ENCODE measurements at places on chromosomes 4 and X.

- DNase-seq = peak; percentile 28
These were observed 73.4 kb upstream of the TTC29 start for GRCh38 chr4:147019091-147019490.

DNA sequence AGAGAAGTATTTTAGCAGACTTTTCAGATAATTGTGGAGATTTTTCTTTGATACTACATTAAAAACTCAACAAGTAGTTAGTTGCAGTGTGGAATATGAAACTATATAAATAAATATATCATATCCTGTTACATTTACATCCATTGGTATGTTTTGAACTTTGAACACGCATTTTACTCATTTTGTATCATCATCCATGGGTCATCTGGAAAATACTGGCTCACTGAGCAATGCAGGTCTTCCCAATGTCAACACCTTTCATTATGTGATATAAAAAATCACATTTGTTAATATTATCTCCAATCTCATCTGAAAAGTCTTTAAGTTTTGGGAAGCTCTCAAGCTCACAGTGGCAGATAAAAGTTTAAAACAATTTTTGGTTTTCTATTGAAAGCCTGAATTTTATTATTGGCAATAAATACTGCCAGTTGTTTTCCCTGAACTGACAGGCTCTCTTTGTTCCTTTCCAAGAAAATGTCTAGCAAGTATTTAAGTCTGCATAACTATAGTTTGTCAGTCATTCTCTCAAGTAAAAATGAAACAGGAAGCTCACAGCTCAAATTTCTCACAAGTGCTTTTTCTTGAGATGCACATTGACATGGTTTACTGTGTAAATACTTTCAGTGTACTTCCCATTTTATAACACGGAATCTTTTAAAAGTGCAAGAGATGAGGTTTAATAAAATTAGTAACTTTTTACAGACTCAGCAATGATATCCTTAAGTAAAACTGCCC is 183.5 kb upstream of the GPC4 start:
- no peak for DNase-seq

GRCh38 chr4:56261027-56261426 is 126.3 kb downstream of the AASDH start:
- peak; percentile 37 for DNase-seq

DNA sequence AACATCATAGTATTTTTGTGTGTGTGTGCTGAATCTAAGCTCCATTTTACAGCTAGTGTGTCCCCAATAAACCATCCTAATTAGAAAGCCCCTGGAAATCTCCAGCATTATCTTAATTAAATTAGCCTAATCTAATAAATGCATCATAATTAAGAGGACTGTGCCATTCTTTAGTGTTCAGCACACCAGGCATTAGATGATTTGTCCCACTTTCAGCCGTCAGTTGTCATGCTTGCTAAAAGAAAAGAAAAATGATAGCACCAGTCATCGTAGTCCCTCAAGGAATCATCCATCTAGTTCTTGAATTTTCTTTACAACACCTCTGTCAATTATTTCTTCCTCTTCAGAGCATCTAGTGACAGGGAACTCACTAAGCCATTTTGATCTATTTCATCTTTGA is 155.9 kb downstream of the PALLD start:
- no peak for DNase-seq

DNA sequence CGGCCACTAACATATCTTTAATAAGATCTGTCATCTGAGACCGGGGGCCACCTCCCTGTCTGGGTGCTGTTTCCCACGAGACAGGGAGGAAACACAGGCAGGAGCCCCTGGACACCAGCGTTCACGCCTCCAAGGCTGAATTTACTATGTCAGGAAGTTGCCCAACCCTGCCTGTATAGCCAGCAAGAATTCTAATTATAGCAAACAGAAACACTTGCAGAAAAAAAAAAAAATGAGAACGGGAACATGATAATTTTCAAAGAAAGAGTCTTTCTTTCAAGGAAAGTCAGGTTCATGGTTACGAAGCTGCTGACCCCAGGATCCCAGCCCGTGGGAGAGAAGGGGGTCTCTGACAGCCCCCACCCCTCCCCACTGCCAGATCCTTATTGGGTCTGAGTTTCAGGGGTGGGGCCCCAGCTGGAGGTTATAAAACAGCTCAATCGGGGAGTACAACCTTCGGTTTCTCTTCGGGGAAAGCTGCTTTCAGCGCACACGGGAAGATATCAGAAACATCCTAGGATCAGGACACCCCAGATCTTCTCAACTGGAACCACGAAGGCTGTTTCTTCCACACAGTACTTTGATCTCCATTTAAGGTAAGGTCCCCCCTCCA is at the start of gene IL3RA:
Gene IL3RA, plus strand, starts transcription at position 455 of the 613 bp plus-strand sequence. CDS start 4,981 bp downstream, outside the sequence.
- DNase-seq = no peak

GRCh38 chrX:23118890-23119527 is 119.2 kb downstream of the DDX53 start:
- no peak for DNase-seq

DNA sequence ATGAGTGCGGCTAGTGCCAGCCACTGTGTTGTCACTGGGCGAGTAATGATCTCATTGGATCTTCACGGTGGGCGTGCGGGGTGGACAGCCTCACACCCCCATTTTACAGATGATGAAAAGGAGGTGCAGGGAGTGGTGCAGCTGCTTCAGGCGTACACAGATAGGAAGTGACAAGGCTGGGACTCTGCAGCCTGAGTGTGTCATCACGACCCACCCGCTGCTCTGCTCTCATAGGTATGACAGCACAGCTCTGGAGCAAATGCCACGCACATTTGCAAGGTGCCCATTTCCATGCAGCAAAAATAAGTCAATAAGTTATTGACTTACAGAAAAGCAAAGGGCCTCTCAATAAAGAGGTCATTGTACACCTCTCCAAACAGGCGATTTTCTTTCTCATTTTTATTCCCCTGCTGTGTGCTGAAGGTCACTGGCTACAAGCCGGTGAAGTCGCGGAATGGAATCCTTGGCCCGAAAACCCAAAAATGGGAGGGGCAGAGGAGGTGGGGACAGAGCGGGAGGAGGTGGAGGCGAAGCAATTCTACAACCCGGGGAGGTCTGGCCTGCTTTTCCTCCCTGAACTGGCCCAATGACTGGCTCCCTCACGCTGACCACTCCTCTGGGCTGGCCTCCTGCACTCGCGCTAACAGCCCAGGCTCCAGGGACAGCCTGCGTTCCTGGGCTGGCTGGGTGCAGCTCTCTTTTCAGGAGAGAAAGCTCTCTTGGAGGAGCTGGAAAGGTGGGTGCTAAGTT is at the start of gene SOD3:
Gene SOD3, plus strand, starts transcription at position 658 of the 750 bp plus-strand sequence. CDS start 3,949 bp downstream, outside the sequence.
- DNase-seq = no peak

DNA sequence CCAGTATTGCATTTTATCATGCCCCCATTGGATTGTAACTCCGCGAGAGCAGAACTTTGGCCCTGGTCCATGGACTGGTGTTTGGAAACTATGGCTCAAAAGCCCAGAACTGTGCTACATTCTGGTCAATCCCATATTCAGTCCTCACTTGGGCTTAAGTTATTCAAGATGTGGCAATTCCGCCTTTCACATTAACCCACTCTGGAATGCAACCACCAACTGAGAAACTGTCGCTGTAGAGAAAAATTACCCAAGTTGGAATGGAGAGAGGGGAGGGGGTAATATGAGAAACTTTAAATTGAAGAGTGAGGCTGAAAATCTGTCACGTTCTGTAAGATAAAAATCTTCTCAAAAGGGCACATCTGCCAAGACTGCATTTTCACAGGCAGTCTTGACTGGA is 189.6 kb upstream of the NHS start:
- no peak for DNase-seq

DNA sequence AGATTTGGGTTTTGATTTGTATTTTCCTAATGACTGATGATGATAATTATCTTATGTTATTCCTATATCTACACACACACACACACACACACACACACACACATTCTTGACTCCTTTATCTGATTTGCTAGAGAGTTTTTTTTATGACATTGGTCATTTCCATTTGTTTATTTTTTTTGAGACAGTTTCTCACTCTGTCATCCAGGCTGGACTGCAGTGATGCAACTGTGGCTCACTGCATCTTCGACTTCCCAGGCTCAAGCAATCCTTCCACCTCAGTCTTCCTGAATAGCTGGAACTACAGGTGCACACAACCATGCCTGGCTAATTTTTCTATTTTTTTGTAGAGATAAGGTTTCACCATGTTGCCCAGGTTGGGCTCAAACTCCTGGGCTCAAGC is 6.7 kb downstream of the ZNF81 start:
- no peak for DNase-seq

GRCh38 chr4:167034983-167035382 is 199.3 kb downstream of the SPOCK3 start:
- DNase-seq = no peak

DNA sequence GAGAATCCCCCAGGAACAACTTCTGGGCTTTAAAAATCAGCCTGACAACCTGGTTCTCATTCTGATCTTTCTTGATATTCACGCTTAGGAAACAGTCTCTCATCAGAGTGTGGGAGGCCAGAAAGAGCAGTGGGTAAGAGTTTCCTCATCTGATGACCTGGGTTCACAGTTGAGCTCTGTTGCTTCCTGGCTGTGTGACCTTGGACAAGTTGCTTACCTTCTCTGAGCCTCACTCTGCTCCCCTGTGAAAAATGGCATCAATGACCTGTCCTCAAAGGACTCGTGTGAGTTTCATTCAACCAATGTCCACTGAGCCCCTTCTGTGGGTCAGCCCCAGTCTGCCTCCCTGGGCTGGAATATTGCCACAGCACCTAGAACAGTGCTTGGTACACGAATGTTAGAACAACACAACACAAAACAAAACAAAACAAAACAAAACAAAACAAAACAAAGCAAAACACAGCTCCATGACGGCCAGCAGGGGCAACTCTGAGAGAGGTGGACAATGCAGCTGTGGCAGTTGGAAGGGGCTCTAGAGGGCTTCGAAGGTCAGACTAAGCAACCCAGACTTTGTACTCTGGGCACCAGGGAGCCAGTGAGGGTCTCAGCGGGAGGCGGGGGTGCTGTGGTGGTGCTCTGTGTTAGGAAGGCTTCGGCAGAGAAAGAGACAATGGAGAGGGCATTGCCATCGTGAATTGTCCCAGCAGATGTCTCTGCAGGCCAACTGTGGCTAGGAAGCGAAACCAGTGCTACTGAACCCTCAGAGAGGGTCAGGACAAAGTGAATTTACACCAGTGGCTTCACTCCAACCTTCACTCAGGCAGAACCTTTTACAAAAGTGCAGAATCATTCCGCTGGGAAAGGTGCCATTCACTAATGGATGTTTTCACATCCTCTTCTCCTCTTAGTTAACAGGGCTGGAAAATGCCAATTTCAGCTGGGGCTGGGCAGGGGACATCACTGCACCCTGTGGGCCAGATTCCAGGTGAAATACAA is 14.3 kb upstream of the C4orf50 start:
- no peak for DNase-seq

DNA sequence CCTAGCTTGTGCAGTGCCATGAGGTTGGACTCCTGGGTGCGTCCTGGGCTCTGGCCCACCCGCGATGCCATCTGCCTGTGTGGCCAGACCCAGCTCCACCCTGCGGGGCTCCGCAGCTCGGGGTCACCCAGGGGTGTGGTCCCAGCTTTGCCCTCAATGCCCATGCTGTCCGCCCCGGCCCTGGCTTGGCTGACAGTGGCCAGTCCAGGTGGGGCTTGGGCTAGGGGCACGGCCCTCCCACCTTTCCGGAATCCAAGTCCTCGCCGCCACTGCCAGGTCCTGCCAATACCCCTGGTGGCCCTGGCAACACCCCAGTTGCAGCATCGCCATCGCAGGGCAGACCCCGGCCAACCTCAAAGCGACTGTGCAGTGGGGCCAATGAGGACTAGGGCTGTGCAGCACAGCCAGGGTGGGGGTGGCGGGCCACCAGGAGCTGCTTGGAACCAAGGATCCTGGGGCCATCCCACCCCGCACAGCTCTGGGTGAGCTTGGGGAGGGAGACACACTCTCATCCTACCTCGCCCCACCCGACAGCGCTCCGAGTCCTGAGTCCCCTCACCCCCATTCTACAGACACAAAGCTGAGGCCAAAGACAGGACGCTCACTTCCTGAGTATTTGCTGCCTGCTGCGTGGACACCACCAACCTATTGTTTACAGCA is 80.9 kb downstream of the ZNF718 start:
- DNase-seq = no peak

- no peak for DNase-seq
These were observed 92.9 kb upstream of the USP38 start for GRCh38 chr4:143091862-143092261.

- no peak for DNase-seq
These were observed 117.9 kb upstream of the TBC1D9 start for GRCh38 chr4:140874056-140874455.

- DNase-seq = no peak
These were observed 42.9 kb downstream of the NDST3 start for GRCh38 chr4:118076958-118077766.

DNA sequence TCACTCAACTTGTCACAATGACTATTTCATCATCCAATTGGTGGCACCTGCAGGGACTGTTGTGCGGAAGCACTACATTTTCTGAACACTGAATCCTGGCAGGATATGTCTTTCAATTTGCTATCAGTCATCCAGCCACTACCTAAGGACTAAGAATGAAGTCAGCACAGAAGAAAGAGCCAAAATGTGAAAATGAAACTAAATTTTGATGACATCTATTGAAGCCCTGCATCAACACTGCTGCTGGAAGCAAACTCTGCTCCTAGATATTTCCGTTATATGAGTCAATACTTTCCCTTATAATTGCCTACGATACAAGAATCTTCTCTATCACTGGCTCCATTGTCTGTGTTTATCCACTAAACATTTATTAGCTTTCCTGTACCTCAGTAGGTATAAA is 917.9 kb downstream of the RAPGEF2 start:
- no peak for DNase-seq

DNA sequence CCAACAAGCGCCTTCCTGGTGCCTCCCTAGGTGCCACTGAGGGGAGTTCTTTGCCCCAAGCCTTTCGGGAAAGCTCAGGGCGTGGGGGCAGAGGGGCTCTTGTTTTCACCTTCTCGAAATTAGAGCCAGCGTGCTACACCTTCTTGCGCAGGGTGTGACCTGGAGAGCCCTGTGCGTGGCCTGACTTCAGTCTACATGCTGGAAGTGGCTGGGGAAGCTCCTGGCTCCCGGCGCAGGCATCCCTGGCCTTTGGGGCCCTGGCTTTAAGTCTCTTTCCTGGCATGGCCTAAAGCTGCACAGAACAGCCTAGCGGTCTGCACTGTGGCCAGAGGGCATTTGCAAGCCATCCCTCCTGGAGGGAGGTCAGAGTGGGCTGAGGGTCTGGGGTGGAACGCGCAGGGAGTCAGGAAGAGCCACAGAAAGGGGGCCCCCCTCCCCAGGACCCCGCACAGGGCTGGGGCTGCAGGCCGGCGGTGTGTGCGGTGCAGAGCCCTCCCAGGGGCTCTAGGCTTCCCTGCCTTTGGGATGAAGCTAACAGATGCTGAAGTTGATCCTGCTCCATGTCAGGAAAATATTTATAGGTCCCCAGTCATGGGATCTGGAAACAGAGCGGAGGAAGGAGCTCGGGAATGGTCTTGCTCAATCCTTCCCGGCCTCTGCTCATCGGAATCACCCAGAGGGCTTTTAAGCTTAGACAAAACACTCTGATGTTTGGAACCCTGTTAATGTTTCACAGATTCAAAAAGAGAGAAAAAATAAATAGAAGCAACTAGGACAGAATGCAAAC is 781 bp upstream of the SPON2 start:
- DNase-seq = no peak

DNA sequence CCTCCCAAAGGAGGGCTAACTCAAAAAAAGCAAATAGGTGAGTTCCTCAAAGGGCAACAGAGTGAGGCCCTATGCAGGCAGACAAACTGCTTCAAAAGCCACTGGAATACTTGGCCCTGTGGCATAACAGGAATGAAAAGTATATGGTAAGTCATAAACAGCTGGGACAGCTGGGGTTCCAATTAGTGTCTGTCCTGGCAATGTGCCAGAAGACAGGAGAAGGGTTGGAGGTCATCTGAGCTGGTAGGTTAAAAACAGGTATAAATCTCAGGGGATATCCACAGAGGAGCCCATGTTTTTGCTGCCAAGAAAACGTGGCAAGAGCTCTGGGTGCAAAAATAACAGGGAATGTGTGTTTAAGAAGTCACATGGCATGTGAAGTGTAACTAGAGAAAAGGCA is 111.6 kb downstream of the APOOL start:
- DNase-seq = no peak
